ENCODE measurements at places on chromosomes 6 and 20. TPM values are rescaled to one million over a fixed set of nuclear protein-coding genes. Genes with fewer than 3 reads are reported as not detected.

DNA sequence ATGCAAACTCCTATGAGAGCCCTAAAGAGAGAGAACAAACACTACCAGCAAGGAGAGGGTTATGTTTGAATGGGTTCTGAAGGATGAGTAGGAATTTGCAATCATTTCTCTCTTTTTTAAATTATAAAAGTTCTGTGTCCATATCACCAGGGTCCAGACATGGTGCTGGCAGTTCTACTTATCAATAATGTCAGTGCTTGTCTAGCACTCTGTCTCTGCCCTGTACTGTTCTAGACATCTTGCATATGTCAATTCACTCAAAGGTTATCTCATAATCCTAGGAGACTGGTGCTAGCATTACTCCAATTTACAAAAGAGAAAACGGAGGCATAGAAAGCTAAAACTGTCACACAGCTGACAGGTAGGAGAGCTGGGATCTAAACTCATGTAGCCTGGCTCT is 101.3 kb downstream of the VEGFA start:
- DNase-seq = no peak

- no peak for DNase-seq
Measured at GRCh38 chr20:7601431-7601830, 338.8 kb downstream of the HAO1 start.

- no peak for DNase-seq
Measured at GRCh38 chr6:340991-341827, 48.9 kb downstream of the DUSP22 start.

DNA sequence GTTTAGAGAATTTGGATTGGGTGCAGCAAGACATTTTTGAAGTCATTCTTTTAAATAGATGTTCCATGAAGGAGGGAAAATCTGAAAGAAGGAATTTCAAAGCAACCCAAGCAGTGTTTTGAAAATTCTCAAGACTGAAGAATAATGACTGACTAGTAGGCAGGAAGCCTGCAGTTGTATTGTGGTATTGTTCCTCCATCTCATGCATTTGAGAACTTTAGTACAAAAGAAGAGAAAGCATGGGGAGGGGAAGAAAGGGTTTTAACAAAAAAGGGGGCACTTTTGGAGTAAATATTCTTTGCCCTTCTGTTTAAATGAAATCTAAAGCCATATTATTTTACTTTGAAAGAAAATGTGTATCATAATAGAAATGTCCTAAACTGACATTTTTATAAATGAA is 6.6 kb downstream of the NCOA3 start:
- no peak for DNase-seq

DNA sequence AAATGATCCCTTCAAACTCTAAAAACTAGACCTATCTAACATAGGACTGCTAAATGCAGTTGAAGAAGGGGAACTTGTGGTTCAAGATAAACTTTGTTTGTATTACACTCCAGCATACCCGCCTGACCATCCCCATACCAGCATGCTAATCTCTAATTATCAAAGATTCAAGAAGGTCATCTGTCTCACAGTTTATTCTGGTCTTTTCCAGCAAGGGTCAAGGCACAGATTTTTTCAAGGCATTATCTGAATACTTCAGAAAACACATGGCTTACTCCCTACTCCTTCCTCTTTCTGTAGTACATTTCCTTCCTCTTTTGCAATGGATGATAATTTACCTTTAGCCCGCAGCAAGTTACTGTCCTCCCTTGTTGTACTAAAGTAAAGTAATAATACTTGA is 174.1 kb downstream of the PKHD1 start:
- DNase-seq = no peak

DNA sequence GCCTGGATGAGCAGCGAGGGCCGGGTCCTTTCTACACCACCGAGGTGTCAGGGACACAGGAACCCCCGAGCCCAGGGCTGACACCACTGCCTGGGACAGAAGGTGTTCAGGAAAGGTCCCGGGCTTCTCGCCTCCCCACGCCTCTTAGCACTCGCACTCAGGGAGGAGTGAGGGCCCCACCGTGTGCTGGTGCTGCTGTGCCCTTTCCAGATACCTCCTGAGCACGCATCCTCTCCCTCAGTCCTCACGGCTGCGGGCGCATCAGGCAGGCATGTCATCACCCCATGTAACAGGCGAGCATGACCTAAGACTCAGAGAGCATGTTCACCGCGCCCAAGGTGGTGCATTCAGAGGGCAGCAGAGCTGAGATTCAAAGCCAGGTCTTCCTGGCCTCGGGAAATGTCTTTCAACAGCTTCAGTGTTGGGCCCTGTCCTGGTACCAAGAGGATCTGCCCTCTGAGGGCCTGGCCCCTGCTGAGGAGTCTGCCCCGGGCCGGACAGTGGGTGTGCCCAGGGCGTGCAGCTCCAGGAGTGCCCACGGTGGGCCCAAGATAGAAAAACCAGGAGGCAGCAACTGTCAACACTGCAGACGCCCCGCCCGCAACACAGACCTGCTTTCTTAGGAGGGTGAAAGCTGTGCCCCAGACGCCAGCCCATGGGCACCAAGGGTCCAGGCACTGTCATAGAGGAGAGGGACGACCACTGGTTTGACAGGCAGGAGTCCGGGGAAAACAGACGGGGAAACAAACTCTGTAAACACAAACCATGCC is 29.2 kb downstream of the TGM2 start:
- DNase-seq = no peak

The PAX1 gene
- total RNA-seq = not detected

The MYBL2 gene
- total RNA-seq = 95.1 TPM

The ENPP3 gene
- total RNA-seq = 5.7 TPM

The DEFB132 gene
- not detected for total RNA-seq
